ENCODE measurements at places on chromosomes 7 and 10.
A peak's percentile ranks its signal among the peaks of the same experiment; 100 is the strongest.

GRCh38 chr10:58102897-58103296 lies 164.8 kb downstream of the IPMK start:
- no peak for DNase-seq

DNA sequence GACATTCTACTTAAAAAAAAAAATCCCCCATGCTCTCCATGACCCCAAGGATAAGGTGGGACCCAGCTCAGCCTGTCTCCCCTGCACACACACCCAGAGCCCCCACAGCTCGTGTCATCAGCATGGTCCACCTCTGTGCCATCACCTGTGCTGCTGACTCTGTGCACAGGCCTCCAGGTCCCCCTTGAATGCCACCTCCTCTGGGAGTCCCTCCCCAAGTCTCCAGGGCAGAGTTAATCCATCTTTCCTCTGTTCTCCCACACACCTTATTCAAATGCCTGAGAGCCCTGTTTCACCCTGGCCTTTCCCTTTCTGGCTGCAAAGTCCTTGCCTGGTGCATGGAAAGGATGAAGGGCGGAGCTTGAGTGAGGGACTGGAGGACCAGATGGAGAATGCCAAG lies 194.1 kb upstream of the LYZL2 start:
- no peak for DNase-seq

DNA sequence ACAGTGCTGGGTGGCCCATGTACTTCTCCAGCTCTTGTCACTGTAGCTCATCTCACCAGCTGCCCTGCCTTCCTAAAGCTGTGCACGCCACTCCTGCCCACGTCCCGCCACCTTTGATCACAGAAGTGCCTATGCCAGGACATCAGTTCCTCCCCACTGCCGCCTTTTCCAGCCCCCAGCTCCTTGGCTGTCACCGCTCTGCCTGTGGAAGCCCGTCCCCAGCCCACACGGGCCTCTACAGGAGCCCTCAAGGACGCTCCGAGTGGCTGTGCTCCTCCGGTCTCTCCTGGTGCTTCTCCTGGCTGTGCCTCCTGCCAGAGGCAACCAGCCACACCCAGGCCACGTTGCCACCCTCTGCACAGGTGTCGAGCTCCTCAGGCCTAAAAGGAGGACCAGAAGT lies 19.3 kb upstream of the INMT start:
- no peak for DNase-seq

- no peak for DNase-seq
Observed at GRCh38 chr10:64257704-64258103, 736.5 kb downstream of the REEP3 start.

GRCh38 chr10:73645251-73645650 lies 4.0 kb upstream of the MYOZ1 start:
- no peak for DNase-seq

- DNase-seq = no peak
Observed at GRCh38 chr10:132422903-132423825, 26.2 kb downstream of the PWWP2B start.

DNA sequence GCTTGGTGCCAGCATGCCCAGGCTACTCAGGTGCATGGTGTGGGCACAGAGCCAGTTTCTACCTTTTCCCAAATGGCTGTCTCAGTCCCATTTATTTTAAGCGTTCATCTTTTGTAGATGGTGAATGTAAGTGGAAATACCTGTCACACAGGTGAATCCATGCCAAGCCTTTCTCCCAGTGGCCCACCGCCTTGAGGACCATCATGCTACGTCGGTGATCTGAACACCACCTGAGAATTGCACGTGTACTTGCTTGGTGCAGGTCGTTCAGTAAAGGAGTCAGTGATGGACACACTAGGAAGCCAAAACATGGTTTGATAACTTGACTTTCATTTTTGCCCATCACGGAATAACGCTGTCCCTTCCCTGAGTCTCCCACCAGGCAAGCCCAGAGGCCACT lies 666.7 kb upstream of the FOXK1 start:
- DNase-seq = no peak

DNA sequence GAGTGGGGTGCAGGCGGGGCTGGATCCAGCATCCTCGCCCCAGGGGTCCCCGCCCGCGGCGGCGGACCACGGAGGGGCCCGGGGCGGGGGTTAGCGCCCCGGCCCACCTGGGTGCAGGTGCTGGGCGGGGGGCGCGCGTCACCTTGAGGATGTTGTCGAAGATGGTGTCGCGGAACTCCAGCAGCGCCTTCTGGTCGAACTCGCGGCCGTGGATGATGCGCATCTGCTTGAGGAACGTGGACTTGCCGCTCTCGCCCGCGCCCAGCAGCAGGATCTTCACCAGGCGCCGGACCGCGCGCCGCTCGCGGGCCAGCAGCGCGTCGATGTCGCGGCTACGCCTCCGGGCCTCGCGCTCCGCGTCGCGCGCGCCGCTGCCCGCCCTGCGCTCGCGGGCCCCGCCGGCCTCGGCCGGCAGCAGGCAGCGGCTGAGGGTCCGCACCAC lies 376 bp downstream of the GNA12 start:
- no peak for DNase-seq

DNA sequence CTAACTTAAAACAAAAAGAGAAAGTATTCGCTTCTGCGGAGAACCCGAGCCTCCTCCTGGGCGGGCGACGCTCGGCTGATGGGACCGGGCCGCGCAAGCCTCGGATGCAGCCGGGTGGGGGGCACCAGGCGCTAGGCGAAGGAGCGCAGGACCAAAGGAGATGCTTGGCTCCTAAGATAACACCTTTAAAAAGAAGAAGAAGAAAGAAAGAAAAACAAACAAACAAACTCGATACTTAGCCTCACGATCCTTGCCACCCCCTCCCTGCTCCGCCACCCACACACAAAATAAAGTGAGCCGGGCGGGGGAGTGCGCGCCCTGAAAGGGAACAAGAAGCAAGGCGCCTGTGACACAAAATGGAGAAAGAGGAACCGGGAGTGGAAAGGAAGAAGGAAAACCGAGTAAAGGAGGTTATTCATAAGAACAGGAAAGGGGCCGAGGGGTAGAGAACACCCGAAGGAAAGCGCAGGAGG lies 34.0 kb upstream of the EBLN1 start:
- DNase-seq = peak; percentile 80

- no peak for DNase-seq
Observed at GRCh38 chr7:149871576-149871975, 2.2 kb upstream of the ATP6V0E2 start.

DNA sequence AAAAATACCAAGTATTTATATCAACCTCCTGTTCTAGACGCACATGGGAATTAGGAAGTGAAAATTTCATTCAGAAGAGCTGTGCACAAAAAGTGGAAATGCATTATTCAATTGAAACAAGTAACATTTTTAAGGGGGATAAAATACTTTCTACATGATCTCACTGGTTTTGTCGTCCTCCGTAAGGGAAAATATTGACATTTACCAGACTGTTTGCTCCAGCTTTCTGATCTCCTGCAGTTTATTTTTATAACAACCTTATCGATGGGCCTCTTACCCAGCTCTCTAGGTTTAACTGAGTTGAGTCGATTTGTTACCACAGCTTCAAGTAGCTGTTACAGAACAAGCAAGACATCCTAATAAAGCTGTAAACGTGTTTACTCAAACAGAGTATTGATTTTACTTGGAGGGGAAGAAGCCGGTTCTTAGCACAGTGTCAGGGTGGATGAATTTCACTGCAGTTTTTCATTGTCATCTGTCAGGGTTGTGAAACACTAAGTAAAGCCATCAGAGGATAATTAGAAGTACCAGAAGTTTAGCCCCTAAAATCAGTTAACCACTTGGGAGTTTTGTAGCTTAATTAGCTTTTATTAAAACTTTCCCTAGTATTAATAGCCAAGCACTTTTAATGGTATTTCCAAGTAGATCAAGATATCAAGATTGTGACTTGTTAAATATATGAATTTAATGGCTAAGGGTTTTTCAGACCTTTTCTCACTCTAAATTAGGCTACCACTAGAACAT lies 142.6 kb upstream of the KAT6B start:
- DNase-seq = no peak

- DNase-seq = no peak
Observed at GRCh38 chr10:26213157-26213800, 3.3 kb upstream of the GAD2 start.

DNA sequence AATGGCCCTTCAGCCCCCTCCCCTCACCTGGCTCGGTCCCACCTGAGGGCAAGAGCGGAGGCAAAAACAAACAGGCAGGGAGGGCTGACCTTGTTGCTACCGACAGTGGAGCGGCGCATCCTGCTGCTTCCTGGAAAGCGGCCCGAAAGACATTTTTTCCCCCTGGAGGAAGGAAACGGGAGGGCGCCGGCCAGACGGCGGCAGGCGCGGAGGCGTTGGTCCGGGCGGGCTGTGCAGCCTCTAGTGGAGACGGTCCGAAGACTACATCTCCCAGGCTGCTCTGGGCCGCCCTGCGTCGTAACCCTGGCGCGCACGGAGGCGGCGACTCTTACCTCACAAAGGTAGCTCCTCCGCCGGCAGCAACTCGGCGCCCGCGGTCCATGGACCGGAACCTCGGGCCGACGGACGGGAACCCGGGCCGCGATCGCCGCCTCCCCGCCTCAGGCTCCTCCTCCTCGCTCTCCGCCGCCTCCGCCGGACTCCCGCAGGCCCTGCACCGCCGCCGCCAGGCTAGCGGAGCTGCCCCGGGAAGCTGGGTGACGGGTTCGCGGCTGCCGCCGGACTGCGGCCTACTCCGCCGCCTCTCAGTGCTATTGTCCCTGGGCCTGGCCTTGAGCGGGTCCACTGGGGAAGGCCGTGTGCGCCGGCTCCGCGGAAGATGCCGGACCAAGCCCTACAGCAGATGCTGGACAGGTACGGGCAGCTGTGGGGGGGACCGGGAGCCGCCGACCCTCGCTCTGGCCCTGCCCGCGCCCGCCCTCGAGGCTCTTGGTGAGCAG lies at the start of the genes CPEB3 and MARCHF5:
Gene CPEB3, minus strand, starts transcription at position 242 of the 779 bp plus-strand sequence. CDS start 50,728 bp downstream, outside the sequence.
Gene MARCHF5, plus strand, starts transcription at position 331 of the 779 bp plus-strand sequence. Its CDS starts 328 bp downstream, at position 659.
- DNase-seq = peak; percentile 96

DNA sequence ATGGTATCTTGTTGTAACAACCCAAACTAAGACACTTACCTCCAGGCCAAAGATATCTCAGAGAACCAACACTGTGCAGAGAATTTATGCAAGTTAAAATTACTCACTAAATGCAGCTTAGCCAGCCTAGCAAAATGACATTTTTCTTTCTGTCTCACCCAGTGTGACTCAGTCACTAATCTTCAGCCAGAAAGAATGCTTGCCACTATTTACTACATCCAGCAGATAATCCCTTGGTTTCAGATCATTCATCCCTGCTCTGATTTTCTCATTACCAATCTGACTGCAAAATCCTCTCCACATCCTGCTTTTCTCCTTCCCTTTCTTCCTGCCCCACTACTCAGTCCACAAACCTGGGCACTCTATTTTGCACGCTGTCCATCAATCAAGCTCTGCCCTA lies 93.5 kb upstream of the NEBL start:
- DNase-seq = no peak

GRCh38 chr10:117163954-117164548 lies 26.0 kb upstream of the VAX1 start:
- DNase-seq = no peak

DNA sequence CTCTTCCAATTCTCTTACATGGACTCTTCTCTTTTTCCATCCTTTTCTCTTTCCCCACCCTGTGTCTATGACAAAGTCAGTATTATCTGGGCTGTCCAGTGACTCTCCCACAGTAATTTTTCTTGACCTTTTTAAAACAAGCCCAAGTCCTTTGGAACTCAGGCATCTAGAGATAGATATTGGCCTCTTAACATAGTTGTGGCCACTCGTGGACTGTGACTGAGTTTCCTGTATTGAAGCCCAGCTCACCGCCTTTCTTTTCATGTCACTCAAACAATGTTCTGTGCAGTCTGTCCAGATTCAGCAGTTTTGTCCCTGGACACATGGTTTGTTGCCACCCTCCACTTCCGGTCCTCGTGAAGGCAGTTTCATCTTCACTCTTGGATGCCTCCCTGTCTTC lies 110.9 kb upstream of the CDC14C start:
- DNase-seq = no peak
